ENCODE measurements at places on chromosomes 5 and 9.

GRCh38 chr9:131889437-131890251, 149.8 kb upstream of the RAPGEF1 start:
- DNase-seq: no peak

- no peak for DNase-seq
These were observed 39.1 kb downstream of the SPEF2 start for GRCh38 chr5:35656721-35657120.

DNA sequence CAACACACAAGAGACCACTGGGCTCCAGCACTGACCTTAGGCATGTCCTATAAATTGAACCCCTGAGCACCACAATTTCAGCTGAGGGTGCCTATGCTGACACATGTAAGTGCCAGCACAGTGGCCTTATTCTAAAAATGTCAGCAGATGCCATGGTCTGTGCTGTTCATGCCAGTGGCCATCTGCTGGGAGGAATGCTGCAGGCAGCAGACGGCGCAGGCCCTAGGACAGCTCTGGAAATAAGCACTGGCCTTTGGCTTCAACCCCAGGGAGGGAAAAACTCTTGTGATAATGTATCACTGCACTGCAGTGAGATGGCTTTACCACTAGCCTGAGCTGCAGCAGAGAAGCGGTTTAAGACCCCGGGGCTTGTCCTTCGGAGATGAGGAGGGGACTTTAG, 98.5 kb downstream of the SYK start:
- DNase-seq: no peak

DNA sequence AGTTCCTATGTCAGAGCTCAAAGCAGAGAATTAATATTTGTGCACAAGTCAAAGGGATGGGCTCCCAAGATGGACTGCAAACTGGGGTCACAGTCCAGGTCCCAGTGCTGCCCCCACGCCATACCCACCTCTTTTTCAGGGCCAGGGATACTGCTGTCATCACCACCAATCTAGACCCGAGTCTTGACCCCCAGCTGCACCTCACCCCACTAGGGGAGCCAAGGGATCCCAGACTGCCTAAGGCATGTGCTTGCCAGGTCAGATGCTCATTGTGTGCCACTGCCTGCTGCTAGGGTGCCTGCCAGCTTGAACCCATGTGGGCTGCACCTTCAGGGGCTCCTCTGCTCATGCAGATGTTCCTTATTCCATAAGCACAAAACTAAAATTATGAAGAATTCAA, 215.6 kb upstream of the NREP start:
- no peak for DNase-seq

DNA sequence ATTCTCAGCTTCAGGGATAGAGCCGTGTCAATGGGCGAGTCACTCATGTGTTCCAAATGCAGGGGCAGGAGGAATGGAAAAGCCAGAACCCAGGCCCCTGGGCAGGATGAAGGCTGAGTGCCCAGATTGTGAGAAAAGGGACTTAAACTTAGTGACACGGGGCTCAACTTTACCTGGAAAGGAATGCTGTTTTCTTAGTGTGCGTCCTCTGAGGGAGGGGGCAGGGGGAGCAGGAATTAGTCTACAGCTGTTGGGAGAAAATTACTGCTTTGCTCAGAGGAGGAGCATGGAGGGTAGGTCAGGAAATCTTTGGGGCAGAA, 14.6 kb downstream of the HK3 start:
- DNase-seq: no peak

- DNase-seq: no peak
These were observed 412.3 kb downstream of the MAT2B start for GRCh38 chr5:163917747-163918146.

Data from stimulated activated CD8-positive, alpha-beta memory T cell treated with anti-CD3 and anti-CD28 coated beads, Interleukin-7, amount 100 ng/mL, for 24 hours (primary cell).